ENCODE measurements at places on chromosomes 3 and 15. TPM values are rescaled to one million over a fixed set of nuclear protein-coding genes. Genes with fewer than 3 reads are reported as not detected.

Gene VILL
- total RNA-seq = 12.1 TPM

GRCh38 chr15:59594493-59594942 lies 17.1 kb upstream of the GCNT3 start:
- DNase-seq = no peak

Gene TFRC
- 373 TPM for total RNA-seq

GRCh38 chr15:38226608-38227266 lies 25.9 kb upstream of the SPRED1 start:
- DNase-seq = no peak

- DNase-seq = peak; percentile 38
These were observed 164.6 kb upstream of the HES1 start for GRCh38 chr3:193971261-193971751.

Gene GPR62
- total RNA-seq = not detected

- no peak for DNase-seq
These were observed 883.5 kb downstream of the SI start for GRCh38 chr3:164194842-164195241.

Gene UACA
- 6.6 TPM for total RNA-seq

DNA sequence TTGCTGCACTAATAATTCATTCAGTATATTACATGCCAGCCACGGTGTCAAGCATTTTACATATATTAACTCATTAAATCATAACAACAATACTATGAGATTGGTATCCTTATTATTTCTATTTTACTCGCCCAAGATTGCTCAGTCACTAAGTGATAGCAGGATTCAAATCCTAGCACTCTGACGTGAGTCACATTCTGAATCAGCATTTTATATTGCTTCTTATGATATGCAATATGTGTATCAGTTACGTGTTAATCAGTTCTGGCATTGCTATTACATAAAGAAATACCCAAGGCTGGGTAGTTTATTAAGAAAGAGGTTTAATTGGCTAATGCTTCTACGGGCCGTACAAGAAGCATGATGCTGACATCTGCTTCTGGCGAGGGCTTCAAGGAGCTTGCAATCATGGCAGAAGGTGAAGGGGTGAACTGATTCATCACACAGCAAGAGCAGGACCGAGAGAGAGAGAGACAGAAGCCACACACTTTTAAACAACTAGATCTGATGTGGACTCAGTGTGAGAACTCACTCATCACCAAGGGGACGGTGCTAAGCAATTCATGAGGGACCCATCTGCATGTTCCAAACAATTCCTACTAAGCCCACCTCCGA lies 166.5 kb upstream of the TMCO5A start:
- DNase-seq = no peak

- DNase-seq = no peak
These were observed 99.8 kb upstream of the CPNE4 start for GRCh38 chr3:132134611-132135010.

GRCh38 chr3:105334138-105334882 lies 32.4 kb upstream of the ALCAM start:
- no peak for DNase-seq

DNA sequence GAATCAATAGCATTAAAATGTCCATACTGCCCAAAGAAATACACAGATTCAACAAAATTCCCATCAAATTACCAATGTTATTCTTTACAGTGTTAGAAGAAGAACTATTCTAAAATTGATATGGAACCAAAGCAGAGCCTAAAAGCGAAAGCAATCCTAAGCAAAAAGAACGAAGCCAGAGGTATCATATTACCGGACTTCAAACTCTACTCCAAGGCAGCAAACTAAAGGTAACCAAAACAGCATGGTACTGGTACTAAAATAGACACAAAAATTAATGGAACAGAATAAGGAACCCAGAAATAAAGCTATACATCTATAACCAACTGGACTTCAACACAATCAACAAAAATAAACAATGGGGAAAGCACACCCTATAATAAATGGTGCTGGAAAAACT lies 167.5 kb downstream of the ADAMTS9 start:
- no peak for DNase-seq

DNA sequence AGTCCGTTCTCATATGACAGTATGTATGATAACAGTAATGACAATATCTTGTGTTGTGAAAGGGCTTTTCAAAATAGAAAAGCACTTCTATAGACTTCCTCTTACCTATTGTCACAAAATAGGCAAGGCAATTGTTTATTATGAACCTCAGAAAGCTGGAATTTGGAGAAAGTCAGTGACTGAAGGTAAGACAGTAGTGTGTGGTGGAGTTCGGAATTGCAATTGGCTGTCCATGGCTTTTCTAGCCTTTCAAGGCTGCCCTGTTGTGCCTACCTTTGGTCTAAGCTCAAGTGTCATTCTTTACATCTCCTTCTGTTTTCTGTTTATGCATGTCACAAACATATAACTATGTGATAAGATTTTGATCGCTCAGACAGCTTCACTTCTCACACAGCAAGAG lies 219.3 kb upstream of the NR2E3 start:
- no peak for DNase-seq

- DNase-seq = no peak
These were observed 21.3 kb upstream of the RAD18 start for GRCh38 chr3:8984526-8984925.
